ENCODE measurements at places on chromosomes 4 and X. TPM values are rescaled to one million over a fixed set of nuclear protein-coding genes. Genes with fewer than 3 reads are reported as not detected.
A peak's percentile ranks its signal among the peaks of the same experiment; 100 is the strongest.

DNA sequence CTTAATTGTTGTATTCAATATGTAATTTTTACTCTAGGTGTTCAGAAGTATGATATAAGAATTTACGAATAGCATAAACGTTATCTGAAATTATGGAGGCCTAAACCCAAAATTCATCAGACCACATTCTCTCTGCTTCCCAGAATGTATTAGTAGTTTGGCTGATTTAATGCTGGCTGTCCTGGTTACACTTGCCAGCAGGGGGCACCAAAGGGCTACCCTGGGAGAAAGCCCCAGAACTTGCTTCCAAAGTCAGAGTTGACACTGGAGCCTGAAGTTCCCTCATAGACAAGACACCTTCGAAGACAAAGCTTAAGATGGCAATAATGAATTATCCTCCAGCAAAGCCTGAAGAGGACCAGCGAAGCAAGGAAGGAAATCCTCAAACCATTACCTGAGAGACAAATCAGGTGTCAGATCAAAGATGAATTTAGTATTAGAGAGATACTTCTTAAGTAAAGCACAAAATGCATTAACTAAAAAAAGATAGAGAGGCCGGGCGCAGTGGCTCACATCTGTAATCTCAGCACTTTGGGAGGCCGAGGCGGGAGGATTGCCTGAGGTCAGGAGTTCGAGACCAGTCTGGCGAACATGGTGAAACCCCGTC, 11.3 kb upstream of the ANOS1 start:
- peak; percentile 30 for DNase-seq

- DNase-seq = no peak
Measured at GRCh38 chrX:35800474-35800873, 2.3 kb downstream of the MAGEB16 start.

DNA sequence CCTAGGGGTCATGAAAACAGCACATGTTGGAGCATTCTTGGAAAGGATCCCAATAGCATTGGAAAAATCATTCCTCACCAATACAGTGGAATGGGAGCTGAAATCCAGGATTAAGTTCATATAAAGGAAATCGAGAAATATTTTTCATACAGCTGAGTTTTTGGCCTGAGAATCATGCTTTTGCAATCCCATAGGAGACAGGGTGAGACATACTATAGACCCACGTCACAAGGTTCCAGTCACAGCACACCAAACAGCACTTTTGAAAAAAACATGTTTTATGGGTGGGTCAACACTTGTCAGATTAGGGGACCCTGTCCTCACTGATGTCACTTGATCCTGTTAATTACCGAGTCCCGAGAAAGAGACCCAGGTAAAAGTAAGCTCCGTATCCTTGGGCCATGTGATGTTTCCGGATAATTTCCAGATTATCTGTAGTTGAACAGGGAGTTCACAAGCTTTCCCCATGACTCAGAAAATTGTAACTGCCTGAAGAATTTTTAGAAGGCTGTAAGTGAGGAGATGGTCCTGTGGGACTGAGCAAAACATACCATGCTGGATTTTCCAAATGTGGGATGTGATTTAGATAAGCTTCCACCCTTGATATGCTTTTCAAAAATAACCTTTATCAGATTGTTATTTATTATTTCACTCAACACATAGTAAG, 80.9 kb upstream of the TLR3 start:
- peak; percentile 1 for DNase-seq

The LNX1 gene
- total RNA-seq = 0.43 TPM

GRCh38 chrX:153646620-153647373, at the start of gene DUSP9:
Gene DUSP9 (plus strand): TSS chrX:153647203. CDS start chrX:153647954, 751 bp downstream.
- DNase-seq = peak; percentile 30

DNA sequence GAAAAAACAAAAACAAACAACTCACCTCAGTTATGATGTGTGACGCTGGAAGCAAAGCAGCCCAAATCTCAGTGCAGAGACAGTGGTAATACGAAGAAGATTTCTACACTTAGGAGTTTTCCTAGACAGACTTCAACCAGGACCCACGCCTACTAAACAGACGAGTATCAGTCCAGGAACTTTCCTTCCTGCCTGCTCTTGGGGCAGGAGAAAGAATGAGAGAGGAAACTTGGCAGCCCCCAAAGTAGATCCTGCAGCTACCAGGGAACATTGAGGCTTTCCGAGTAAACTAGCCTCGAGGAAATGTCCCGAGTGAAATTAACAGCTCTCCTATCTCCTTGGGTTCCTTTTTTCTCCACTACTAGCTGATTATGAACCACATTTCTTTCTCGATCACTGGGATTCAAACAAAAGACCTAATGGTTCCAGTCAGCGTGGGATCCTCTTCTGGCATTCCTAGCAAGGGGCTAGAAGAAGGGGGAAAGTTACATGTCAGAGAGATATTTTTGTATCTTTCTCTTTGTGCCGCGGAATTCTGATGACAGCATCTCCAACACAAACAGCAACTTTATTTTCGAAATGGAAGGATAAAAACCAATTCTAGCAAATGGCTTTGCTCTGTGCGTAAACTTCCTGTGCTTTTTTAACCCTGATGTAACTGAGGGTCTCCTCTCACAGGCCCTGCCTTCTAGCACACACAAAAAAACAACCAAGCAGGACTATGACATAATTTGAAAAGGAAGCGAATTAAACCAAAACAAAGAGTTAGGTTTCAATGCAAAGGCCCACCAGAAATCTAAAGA, 53.2 kb downstream of the PPM1K start:
- DNase-seq = peak; percentile 49

The TREX2 gene
- 1.9 TPM for total RNA-seq

GRCh38 chrX:111052478-111052877, 43.5 kb upstream of the PAK3 start:
- no peak for DNase-seq

DNA sequence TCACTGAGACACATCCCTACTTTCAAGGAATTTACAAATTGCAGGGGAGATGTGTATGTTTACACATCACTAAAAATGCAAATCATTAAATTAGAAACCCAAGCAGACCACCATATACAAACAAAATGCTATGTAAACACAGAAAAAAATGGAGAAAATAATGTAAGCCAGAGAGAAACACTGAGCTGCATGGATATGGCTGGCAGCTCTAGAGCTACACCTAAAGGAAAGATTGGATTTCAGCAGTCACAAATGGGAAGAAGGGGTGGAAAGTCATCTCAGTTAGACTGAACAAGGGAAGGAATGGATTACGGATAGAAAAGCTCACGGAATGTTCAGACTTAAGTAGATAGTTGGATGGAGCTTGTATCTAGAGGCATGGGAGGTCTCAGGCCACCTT, 186.3 kb downstream of the MOSPD2 start:
- DNase-seq = peak; percentile 11

GRCh38 chr4:160019936-160020335, 917.1 kb downstream of the RAPGEF2 start:
- no peak for DNase-seq

- no peak for DNase-seq
Measured at GRCh38 chrX:10986616-10987015, 124.5 kb upstream of the HCCS start.

DNA sequence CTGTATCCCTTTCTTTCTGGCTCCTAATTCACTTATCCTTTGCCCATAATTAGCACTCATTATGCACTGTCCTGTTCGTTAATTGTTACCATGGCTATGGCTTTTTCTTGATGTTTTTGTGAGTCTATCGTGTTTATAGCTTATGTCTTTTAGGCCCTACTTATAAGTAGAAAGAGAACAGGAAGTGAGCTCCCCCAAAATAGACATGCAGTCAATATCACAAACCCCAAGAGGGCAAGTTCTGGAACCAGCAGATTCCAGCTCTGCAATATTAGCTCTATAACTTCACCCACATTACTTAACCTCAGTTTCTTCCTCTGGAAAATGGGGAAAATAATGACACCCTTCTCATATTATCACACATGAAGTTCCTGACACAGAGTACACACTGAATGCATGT, 7.4 kb upstream of the HS3ST1 start:
- DNase-seq = no peak

The MAGEA4 gene
- not detected for total RNA-seq

GRCh38 chrX:44054863-44055601, 81.8 kb upstream of the NDP start:
- no peak for DNase-seq

DNA sequence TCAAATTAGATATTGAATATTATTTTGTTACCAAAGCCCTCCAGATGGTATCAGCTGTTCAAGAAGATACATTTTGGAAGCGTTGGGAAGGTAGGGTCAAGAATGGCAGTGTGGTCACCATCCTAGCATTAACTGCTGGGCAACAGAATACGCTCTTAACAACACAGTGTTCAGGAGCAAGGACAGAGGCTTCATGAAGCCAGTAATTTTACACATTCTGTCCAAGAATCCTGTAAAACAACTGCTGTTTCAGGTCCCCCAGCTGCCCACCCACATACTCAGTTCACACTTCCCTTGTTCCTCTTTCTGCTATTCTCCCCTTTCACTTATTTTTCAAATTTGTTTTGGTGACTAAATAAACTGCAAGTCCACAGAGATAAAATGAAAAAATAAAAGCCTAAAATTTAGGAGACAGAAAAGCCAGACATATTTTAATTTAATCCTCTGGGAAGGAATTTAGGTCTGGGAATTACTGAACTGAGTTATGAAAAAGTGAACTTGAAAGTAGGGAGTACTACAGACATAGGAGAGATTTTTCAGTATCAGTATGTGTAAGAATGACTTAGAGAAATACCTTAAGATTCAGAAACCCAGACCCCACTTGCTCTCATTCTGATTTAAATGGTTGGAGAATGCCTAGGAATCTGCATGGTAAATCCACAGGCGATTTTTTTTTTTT, 406.7 kb downstream of the MAPK10 start:
- DNase-seq = no peak

GRCh38 chrX:40835526-40835925, 100.2 kb upstream of the MED14 start:
- DNase-seq = no peak

GRCh38 chrX:132505116-132505515, 16.3 kb upstream of the MBNL3 start:
- DNase-seq = peak; percentile 67

- peak; percentile 6 for DNase-seq
Measured at GRCh38 chr4:81314196-81314896, 99.3 kb upstream of the PRKG2 start.

DNA sequence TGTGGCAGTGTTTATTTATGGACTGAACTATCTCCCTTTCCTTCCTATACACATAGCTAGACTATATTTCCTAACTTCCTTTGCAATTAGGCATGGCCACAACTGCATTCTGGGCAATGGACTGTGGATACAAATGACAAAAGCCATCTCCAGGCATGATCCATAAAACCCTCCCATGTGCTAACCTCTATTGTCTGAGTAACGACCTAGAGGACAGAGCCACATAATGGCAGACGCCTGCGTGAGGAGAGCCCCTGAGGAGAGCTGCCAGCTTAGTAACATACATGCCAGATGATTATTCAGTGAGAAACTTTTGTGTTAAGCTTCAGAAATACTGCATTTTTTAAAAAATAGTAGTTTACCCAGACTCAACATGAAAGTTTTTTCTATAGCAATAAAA, 142.9 kb downstream of the ADGRA3 start:
- DNase-seq = no peak

GRCh38 chr4:18973296-18973695, 951.7 kb upstream of the LCORL start:
- DNase-seq = no peak

The NLRP2B gene
- not detected for total RNA-seq

The PCDH10 gene
- 16.4 TPM for total RNA-seq

GRCh38 chr4:86043755-86044592, 315.9 kb downstream of the MAPK10 start:
- peak; percentile 65 for DNase-seq

The SPANXC gene
- total RNA-seq = not detected

- DNase-seq = peak; percentile 46
Measured at GRCh38 chr4:127505203-127505602, 127.6 kb upstream of the INTU start.

DNA sequence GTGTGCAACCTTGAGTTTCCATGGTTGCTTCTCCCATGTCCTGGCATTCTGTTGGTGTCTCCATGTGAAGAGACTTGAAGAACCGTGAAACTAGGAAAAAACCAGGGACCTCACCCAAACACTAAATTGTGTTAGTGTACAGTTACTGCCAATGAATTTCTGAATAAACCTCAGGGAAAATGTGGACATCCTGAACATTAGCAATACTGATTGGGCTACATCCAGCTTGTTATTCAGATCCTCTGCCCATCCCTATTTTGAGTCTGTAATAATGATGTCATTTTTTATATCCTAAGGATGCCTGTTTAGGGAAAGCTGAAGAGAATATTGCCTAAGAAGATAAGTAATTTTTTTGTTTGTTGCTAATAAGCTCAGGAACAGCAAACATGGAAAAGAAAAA, 262.7 kb downstream of the TMA16 start:
- DNase-seq = no peak

The FHDC1 gene
- 1.7 TPM for total RNA-seq

- DNase-seq = no peak
Measured at GRCh38 chr4:174629265-174629664, 107.0 kb upstream of the HPGD start.

The DKK2 gene
- total RNA-seq = under 0.01 TPM

GRCh38 chrX:1451661-1452515, 821 bp downstream of the ASMTL start:
- DNase-seq = no peak

GRCh38 chr4:17492058-17492741, 19.7 kb downstream of the QDPR start:
- peak; percentile 43 for DNase-seq

- no peak for DNase-seq
Measured at GRCh38 chrX:107451731-107452130, 2.3 kb downstream of the FRMPD3 start.

- no peak for DNase-seq
Measured at GRCh38 chr4:7217474-7218321, 25.4 kb downstream of the SORCS2 start.

Measured in fibroblast of villous mesenchyme (primary cell).